ENCODE measurements at places on chromosomes 1 and 21.
A peak's percentile ranks its signal among the peaks of the same experiment; 100 is the strongest.

DNA sequence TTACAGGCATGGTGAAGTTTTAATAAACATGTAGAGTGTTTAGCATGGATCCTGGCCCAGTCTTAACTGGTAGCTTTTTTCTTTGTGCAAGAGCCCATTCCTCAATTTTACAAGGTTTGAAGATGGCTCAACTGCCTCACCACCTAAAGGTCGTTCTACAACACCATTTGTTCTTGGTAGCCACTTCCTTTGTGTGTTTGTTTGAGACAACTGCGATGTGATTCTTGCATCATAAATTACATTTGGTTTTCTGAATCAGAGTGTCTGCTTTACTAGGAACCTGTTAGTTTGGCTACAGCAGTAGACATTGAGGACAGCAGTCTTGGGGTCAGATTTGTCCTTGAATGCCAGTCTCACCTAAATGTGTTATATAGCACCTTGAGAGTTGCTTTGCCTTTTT, 3.3 kb downstream of the PLEKHM2 start:
- no peak for DNase-seq

DNA sequence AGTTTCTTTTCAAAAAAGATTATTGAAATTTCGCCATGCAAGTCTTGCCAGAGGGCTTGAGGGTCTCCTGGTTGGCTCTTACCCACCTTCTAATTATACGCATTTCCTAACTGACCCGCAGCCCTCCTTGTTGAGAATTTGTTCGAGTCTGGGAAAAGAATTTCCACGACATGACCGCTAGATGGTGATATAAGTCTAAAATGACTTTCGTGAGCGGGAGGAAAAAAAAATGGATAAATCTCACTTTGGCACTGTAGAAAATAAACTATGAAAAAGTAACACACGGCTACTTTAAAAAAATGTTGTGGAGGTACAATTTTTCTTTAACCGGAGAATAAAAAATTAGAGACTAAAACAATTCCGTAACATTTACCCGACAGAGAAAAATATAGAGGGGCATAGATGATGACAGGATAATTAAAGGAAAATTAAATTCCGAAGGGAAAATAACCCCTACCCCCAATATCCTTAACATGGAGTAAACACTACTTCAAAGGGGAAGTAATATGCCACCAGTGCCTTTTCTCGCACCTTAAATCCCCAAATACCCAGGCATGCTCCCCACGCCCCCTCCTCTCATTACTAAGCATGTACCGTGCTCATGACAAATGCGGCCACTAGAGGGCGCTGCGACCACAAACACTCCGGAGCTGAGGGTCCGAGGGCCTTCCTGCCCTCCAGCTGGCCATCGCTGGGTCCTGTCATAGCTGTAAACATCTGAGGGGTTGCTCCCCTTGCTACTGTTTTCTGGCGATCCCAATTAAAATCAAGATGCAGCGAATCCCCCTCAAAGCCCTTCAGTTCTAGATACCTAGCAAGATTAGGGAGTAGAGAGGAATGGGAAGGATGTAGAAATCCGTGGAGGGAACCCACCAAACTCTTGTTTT, 266.9 kb downstream of the ASTN1 start:
- DNase-seq = peak; percentile 82

- DNase-seq = no peak
Measured at GRCh38 chr1:38210021-38210894, 163.7 kb upstream of the POU3F1 start.

GRCh38 chr1:19424651-19425570, 60.4 kb downstream of the CAPZB start:
- DNase-seq = no peak

- DNase-seq = no peak
Measured at GRCh38 chr1:243270097-243270864, 14.4 kb downstream of the SDCCAG8 start.

DNA sequence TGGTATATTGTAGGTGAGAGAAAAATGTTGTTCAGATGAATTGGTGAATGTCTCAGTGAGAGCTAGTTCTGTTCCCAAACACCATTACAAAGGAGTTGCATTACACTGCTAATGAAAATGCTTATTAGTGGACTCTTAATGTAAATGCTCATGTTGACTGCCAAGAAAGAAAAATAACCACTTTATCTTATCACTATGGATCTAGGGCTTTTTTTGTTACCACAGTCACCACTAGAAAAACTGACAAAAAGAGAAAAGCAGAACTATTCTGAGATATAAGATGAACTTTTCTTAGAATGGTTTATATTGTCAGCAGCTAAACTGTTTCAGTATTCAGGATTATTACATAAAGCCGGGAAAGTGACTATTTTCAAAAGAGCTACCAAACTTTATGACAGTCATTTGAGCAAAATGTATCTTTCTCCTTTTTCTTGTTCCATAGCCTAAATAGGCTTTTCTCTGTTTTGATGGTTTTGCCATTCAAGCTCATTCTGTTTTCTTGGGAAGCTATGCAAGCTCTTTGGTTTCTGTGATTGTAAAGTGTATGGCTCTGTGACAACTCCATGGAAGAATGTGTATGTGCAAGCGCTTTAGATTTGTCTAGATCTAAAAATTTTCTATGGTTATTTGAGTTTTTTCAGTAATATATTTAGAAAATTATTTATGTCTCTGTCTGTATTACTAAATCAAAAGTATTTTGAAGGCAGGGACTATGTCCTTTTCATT, 64.2 kb upstream of the DPH5 start:
- DNase-seq = no peak

- no peak for DNase-seq
Measured at GRCh38 chr1:64246294-64246917, 43.0 kb downstream of the UBE2U start.

- DNase-seq = no peak
Measured at GRCh38 chr1:23502951-23503350, 19.0 kb upstream of the ASAP3 start.

- no peak for DNase-seq
Measured at GRCh38 chr1:226568077-226568831, 19.7 kb downstream of the STUM start.

DNA sequence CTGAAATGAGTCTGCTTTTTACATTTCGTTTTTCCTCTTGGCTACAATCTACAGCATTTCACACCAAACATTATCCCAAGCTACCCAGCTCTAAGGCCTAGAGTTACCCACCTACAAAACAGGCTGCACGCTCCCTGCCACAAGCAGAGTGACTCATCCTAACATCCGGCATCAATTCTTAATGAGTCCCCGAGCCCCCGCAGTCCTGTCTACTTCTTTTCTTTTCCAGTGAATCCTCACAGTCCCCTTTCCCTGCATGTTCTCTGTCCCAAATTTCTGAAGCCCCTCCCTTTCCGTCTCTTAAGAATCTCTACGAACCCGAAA, 650 bp downstream of the PCNX2 start:
- DNase-seq = no peak

- no peak for DNase-seq
Measured at GRCh38 chr1:174169342-174169741, 10.0 kb downstream of the RABGAP1L start.

- no peak for DNase-seq
Measured at GRCh38 chr1:171803045-171803444, 21.6 kb downstream of the METTL13 start.

GRCh38 chr1:214338212-214338611, 57.3 kb downstream of the SMYD2 start:
- no peak for DNase-seq

- no peak for DNase-seq
Measured at GRCh38 chr1:156766298-156767100, 836 bp upstream of the PRCC start.

DNA sequence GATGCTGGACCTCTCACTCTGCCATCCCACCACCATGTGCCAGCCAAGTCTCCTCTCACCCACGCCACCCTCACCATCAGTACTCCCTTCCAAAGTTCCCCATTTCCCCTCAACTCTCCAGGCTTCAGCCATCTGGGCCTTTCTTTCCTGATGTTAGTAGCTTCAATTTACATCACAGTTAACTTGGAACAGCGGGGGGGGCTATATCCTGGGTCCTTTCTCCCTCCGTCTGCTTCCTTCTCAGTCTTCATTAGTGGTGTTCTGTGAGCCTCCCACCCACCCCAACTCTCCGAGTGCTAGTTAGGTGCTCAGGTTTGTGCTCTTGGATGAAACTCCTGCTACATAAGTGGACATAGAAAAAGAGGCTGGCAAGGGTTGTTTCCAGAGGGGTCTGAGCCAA, 31.9 kb downstream of the KCNC4 start:
- no peak for DNase-seq

DNA sequence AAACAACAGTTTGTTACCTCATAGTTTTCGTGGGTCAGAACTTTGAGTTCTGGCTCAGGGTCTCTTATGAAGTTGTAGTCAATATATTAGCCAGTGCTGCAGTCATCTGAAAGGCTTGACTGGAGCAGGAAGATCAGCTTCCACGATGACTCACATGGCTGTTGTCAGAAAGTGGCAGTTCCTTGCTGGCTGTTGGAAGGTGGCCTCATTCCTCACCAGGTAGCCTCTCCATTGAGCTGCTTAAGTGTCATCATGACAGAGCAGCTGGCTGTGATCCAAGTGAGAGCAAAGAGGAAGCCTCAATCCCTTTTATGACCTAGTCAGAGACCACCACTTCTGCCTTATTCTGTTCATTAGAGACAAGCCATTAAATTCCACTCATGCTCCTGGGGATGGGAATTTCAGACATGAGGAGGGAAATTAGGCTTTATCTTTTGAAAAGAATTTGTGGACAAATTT, 5.6 kb downstream of the OSBPL9 start:
- no peak for DNase-seq

DNA sequence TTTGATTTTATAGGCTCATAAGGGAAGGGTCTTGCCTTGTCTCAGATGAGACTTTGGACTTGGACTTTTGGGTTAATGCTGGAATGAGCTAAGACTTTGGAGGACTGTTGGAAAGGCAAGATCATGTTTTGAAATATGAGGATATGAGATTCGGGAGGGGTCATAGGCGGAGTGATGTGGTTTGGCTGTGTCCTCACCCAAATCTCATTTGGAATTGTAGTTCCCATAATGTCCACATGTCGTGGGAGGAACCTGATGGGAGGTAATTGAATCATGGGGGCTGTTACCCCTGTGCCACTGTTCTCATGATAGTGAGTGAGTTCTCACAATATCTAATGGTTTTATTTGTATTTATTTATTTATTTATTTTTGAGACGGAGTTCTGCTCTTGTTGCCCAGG, 6.9 kb upstream of the CSDE1 start:
- DNase-seq = no peak

DNA sequence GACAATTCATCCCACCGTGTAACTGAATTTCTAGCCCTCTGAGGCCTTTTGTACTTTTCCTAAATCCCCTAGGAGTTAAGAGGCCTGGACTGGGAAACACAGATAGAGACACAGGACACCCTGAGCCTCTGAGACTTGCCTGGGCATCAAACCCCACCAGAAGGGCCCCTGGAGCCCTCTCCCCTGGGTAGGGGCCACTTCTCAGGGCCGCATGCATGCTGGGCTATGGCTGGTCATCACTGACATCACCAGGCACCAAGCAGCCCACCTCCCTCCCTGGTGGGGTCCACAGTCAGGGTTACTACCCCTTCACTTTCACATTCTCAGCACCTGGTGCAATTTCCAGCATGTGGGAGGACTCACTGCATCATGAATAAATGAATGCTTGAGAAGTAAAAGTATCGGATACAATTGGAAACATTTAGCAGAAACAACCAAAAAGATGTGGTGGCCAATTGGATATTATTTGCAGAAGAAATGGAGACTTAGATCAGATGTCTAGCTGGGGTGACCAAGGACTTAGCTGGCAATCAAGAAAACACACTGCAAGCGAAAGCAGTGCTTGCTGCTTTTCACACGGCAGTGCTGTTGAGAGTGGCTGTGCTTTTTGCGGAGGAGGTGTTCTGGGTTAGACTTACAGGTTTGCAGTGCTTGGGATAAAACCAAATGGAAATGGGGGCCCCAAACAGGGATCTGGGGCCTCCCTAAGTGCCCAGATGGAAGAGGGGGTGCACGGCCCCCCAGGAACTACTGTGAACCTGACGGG, 950 bp upstream of the KRTAP10-7 start:
- no peak for DNase-seq
